ENCODE measurements at places on chromosomes 13 and 19.

GRCh38 chr13:23789576-23790346 lies 99.4 kb downstream of the MIPEP start:
- no peak for DNase-seq

DNA sequence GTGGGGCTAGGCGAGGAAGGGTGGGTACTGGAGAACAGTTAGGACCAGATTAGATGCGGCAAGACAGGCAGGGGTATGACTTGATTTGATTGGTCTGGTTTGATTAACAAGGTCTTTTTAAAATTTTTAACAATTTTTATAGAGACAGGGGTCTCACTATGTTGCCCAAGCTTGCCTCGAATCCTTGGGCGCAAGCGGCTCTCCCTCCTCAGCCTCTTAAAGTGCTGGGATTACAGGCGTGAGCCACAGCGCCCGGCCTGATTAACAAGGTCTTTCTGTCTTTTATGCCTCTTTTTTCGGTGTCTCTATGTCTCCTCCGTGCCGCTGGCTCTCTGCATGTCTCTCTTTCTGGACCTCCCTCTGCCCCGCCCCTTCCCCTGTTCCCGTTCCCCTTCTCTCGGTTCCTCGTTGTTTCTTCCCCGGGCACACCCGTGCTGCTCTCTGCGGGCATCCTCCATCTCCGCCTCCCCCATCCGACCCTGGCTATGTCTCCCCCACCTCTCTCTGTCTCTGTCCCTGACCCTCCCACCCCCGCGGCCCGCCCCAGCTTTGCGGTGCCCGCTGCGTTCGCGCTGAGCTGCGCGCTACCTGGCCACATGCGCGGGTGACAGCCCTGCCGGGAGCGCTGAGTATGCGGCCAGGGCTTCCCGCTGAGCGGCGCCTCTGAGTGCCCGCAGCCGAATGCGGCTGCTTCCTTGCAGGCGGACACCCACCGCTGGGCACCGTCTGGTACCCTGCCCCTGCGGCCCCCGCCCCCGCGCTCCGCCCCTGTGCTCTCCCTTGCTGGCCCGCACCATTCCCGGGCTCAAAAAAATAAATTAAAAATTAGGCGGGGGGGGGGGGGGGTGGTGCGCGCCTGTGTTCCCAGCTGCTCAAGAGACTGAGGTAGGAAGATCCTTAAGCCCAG lies 8.1 kb upstream of the SDHAF1 start:
- no peak for DNase-seq

DNA sequence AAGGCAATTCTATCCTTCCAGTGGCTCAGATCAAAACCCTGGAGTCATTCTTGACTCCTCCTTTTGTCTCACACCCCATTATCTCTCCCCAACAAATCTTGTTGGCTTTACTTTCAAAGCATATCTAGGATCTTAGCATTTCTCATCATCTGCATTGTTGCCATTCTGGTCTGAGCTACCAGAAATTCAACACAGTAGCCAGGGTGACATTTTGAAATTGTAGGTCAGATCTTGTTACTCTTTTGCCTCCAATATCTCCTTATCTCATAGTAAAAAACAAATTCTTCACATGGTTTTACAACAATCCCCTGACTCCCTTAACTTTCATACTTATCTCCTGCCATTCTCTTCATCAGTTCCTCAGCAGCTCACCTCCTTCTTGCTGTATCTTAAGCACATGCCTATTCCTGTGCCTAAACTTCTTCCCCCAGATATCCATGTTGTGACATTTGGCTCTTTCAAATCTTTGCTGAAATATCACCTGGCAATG lies 115.8 kb downstream of the KLF5 start:
- no peak for DNase-seq

DNA sequence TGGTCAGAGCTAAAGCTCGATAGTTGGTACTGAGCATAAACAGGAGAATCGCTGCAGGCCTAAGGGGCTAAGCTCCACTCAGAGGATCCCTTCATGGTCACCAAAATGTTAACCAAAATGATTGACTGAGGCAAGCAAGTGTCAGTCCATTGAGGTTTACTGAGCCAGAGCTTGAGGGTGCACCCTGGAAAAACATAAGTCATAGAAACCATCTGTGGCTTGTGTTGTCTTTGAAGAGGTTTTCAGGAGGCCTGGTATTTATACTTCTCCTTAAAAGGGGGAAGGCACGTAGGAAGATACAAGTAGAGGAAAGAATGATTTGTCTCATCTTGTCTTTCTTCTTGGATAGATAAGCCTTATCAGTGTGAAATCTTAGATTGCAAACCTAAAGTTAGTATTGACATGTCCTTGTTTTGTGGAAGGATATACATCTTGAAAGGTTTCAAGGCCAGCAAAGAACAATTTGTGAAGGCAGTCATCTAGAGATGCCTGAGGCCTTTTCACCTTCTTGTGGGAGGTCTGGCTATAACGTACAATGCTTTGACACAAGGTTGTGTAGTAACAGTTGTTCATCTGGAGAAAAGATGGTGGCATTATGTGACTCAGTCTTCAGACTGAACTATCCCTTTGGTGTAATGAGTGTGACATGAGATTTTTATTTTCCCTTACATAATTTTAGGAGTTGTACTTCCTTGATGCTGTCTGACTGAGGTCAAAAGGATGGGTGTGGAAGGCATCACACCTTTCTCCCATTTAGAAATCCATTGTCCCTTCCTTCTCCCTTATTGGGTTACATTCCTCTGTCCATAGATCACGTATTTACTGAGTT lies 14.7 kb upstream of the CEACAM6 start:
- no peak for DNase-seq

DNA sequence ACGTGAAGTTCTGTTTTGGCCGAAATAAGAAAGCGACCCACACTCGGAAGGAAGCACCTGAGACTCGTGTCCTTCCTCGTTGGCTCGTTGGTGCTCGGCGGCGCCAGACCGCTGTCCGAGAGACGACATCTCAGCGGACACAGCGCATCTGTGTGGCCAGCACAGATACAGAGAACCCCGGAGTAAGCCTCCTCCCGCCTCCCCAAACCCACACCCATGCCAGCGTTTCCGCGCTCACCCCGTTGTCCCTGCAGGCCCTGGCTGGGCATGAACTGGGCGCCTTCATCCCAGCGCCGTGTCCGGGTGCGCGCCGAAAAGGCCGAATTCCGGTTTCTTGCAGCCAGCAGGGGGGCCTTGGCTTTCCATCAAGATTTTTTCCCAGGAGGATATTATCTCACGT lies 127.6 kb downstream of the SOX1 start:
- no peak for DNase-seq

DNA sequence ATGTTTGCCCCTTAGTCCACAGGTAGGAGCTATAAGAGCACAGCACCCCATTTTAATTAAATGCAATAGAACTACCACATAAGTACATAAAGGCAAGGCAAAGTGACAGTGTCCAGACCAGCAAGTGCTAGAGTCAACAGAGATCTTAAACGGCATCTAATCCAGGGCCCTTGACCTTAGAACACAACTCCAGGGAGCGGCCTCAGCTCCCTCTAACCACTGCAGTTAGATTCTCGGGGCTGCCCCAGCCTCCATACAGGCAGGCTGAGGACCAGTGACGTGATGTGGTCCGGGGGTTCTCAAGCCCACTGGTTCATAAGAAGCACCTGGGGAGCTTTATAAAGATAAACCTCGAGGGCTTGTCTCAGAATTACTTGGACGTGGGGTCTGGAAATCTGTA lies 10.0 kb upstream of the ATP12A start:
- no peak for DNase-seq

- DNase-seq = no peak
Measured at GRCh38 chr13:114141261-114141996, 9.0 kb upstream of the RASA3 start.

DNA sequence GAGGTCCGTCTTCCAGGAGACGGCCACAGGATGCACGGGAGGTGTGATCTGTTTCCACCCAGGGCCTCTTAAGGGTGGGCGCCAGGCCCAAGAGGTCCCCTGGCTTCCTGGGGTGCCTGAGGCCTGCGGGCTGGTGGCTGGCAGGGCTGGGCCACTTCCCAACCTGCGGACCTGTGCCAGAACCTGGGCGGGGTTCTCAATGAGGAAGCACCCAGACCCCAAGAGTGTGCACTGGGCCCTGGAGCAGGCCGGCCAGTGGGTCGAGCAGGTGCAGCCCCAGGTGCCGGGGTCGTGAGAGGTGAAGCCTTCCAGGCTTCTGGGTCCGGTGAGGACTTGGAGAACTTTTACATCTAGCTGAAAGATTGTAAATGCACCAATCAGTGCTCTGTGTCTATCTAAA lies 6.7 kb upstream of the MICU2 start:
- no peak for DNase-seq

GRCh38 chr19:7560255-7560654 lies 24.7 kb downstream of the PNPLA6 start:
- DNase-seq = no peak

GRCh38 chr13:50745542-50746115 lies 97.9 kb downstream of the DLEU7 start:
- no peak for DNase-seq

GRCh38 chr13:76871432-76871831 lies 14.8 kb downstream of the KCTD12 start:
- no peak for DNase-seq

DNA sequence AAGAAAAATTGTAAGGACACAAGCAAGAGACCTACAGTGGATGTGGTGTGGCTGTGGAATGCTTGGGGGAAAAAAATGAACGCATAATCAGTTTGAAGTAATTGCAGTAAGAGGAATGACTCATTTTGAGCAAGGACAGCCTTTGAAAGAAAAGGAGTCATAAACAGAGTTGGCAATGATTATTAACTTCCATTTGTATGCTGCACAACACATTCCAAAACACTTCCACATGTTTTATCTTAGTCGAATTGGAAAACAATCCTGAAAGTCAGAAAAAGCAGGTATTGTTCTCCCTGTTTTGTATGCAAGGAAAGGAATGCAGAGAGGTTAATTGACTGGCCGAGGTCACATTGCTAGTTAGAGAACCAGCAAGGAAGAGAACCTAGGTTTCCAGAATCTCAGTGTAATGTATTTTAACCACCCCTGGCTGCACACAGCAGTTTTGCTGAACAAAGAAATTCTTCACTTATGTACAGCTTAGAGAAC lies 630.0 kb upstream of the MIR17HG start:
- DNase-seq = no peak

GRCh38 chr13:53028637-53029203 lies at the start of gene OLFM4:
Gene OLFM4 (plus strand): TSS chr13:53028813. CDS start chr13:53028837, 24 bp downstream.
- no peak for DNase-seq

GRCh38 chr13:41315443-41316047 lies 4.5 kb downstream of the NAA16 start:
- DNase-seq = no peak

- no peak for DNase-seq
Measured at GRCh38 chr19:46813839-46814358, 25.5 kb upstream of the SLC1A5 start.

DNA sequence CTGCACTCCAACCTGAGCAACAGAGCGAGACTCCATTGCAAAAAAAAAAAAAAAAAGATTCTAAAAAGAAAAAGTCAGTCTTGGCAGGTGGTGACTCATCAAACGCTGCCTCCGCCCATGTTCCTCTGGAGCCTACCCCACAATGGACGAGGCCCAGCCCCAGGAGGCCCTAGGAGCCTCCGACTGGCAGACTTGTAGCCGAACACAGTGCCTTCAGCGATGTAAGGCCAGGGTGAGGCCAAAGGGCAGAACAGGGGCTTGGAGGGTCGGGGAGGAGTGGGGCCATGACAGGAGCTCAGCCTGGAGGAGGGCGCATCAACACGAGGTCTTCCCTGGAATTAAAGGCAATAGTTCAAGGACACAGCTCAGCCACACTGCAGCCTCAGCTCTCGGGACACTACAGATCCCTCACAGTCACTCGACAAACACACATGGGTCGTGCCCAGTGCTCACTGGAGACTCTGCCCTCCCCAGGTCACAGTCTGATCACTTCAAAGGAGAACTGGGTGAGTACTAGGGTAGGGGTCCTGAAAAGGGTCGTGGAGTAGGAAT lies 5.1 kb downstream of the USE1 start:
- no peak for DNase-seq

- DNase-seq = no peak
Measured at GRCh38 chr19:3784607-3785450, 1.4 kb downstream of the MATK start.

DNA sequence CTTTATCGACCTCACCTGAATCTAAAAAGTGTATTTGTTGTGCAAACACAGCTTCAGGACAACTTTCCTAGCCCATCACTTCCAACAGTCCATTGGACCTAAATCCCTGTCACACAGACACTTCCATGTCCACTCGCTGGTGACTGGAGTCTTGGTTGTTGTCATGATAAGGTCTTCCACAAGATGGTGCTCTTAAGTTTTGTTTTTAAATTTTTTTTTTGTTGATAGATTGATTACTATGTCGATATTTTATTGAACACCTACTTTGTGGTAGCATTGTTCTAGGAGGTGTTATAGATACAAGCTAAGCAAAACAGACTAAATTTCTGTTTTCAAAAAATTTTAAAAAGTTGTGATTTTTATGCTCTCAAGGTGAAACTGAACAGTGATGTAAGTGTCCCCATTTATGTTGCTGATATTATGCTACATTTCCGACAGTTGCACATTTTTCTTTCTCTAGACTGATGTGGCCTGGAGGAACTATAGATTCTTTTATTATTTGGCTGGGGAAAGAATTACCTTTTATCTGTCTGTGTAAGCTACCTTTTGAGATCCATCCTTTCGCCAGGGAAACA lies 8.1 kb upstream of the ERICH6B start:
- no peak for DNase-seq

GRCh38 chr19:32104850-32105235 lies 240.6 kb upstream of the ZNF507 start:
- no peak for DNase-seq

DNA sequence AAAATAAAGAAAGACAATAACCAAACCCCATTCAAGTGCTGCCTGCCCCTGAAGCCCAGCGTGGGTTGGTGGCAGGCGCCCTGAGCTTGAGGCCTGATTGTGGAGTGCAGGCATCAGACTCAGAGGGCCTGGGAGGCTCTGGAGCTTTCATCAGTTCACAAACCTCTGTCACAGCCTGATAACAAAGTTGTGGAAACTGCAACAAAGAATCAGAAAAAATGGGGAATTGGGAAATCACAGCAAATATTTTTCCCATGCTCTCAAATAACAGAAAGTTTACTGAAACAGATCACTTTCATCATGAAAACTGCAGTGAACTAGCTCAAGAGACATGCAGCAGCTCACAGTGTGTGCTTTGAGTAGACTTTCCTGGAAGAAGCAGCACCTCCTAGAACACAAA lies 793.6 kb downstream of the UQCRFS1 start:
- no peak for DNase-seq

- DNase-seq = no peak
Measured at GRCh38 chr19:44367024-44367423, 10.5 kb upstream of the ZNF112 start.

GRCh38 chr13:75897386-75897785 lies 261.3 kb downstream of the LMO7 start:
- no peak for DNase-seq

GRCh38 chr13:105147461-105147860 lies 1388.0 kb downstream of the EFNB2 start:
- no peak for DNase-seq

- DNase-seq = no peak
Measured at GRCh38 chr13:93948162-93948922, 531.1 kb downstream of the DCT start.

All from Panc1 (cell line).